NCI-H446 treated with DMSO at 0.1 percent for 48 hours (cell line): ENCODE measurements at places on chromosomes 13 and 19.

DNA sequence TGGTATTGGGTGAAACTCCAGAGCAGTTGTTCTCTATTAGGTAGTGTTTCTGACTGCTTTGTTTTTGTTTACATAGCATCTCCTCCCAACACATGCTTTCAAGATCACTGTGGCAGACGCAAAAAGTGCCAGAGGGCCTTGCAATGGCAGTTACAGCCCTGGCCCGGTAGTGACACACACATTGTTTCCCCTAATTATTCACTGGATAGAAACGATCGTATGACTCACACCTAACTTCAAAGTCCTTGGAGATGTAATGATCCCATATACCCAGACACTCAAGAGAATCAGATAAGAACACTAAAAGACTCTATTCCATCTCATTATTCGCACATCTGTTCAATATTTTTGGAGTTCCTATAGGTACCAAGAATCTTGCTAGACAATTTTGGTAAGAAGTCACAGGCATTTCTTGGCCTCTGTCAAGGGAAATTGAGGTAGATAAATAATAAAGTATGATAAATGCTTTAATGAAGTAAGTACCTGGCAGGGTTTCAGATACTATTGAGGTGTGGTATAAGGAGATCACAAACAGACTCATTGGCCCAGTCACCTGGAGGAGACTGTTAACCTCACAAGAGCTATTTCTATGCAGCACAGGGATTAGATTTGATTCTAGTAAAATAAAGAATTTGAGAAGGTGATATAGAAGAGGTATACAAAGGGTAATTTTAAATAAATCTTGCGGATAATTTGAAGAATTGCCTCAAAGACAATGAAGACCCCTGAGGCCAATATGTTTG is 485.3 kb downstream of the SLITRK6 start:
- no peak for DNase-seq

- no peak for DNase-seq
These were observed 49.4 kb downstream of the RUBCNL start for GRCh38 chr13:46337700-46338099.

- DNase-seq = no peak
These were observed 14.2 kb downstream of the OR7A17 start for GRCh38 chr19:14871619-14872230.

DNA sequence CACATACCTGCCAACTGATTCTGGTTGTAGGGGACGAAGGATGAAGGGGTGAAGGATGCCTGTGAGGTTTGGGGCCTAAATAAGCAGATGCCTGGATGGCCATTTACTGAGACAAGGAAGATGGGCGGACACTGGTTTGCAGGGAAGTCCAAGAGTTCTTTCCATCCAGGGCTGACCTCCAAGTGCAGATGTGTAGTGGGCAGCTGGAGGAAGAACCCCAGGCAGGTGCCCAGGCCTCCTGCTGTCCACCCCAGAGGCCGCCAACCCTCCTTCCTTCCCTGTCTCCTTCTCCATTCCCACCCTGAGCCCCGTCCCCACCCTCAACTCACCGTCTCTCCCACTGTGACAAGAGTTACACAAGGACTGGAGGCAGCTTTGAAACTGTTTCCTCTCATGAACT is 171.5 kb downstream of the KATNAL1 start:
- DNase-seq = no peak

DNA sequence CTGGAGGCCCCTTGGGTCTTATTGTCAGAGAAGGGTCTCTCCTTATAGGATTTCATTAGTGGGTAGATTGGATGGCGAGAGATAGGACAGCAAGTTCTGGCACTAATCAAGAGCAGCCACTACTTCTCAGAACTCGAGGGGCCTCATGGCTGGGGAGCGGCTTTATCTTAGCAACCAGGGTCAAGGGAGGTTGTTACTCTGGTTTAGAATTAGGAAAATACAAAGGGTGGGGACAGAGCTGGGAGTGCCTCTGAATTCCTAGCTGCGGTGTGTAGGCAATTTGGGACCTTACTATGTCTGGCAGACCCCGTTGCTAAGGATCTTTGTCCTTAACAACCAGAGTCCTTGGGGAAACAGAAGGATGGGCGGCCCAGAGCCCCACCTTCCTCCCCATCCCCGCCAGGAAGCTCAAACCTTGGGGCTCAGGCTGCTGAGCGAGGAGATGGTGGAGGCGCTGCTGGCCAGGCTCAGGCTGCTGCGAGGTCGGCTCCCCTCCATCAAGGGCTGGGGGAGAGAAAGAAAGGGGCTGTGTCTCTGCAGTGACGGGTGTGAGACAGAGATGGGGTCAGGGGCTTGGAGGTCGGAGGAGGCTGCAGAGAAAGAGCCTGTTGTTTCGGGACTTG is 1.2 kb downstream of the PLEKHA4 start:
- DNase-seq = no peak

- DNase-seq = no peak
These were observed 1.1 kb downstream of the LYPD4 start for GRCh38 chr19:41843371-41843770.

GRCh38 chr19:10774893-10775292 is 57.0 kb downstream of the DNM2 start:
- DNase-seq = no peak

DNA sequence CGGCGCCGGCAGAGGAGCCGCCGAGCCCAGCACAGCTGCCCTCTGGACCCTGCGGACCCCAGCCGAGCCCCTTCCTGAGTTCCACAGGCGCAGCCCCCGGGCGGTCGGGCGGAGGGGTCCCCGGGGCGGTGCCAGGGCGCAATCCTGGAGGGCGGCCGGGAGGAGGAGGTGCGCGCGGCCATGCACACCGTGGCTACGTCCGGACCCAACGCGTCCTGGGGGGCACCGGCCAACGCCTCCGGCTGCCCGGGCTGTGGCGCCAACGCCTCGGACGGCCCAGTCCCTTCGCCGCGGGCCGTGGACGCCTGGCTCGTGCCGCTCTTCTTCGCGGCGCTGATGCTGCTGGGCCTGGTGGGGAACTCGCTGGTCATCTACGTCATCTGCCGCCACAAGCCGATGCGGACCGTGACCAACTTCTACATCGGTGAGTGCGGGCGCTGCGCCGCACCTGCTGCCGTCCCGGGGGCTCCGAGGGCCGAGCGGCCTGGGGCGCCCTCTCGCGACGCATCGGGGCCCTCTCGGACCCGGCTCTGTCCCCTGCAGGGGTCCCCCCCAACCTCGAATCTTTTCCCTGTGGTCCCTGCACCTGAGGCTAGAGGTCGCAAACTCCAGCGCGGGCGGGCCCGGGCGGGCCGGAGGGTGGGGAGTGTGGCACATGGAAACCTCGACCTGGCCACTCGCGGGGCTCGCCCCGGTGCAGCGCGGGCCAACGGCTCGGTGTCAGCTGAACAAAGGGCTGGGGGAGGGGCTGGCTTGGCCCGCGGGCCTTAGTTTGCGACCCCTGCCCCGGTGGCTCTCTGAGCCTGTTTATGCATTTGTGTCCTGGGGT is at the start of gene KISS1R:
Gene KISS1R, plus strand, starts transcription at position 11 of the 829 bp plus-strand sequence. Its CDS starts 170 bp downstream, at position 181.
- DNase-seq = no peak

DNA sequence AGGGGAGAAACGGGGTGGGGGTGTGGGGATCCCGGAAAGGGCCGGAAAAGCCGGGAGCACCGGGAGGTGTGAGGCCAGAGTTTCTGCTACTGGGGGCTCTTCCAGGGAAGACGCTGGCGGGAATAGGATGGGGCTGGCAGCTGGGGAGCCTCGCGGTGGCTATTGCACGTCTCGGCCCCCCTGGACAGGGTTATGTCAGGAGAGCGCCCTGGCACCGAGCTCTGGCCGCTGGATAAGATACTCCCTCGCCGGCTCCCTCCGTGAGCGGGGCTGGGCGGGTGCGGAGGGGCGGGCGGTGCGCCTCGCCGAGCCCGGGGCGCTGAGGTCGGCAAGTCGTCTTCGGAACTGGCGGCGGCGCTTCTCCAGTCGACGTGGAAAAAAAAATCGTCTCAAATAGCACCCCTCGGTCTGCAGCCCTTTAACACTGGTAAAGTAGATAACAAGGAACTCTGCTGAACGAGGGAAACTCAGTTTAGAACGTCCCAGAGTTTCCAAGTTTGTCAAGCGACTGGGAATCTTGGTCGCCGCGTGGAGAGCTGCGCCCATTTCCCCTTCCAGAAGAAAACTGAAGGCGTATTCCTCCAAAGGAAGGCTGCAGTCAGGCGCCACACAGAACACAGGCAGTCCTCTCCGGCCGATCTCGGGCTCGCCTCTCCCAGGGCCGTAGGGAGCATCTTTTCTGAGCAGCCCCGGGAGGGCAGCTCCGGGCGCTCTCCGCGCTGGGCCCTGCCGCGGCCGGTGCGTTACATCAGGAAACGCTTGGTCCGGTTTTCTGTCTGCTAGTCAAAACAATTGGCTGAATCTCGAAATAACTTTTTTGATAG is 115.1 kb downstream of the KCNRG start:
- no peak for DNase-seq

GRCh38 chr13:112443191-112443994 is 67.2 kb downstream of the SPACA7 start:
- DNase-seq = no peak

GRCh38 chr19:3477951-3478350 is 2.4 kb downstream of the SMIM24 start:
- no peak for DNase-seq

DNA sequence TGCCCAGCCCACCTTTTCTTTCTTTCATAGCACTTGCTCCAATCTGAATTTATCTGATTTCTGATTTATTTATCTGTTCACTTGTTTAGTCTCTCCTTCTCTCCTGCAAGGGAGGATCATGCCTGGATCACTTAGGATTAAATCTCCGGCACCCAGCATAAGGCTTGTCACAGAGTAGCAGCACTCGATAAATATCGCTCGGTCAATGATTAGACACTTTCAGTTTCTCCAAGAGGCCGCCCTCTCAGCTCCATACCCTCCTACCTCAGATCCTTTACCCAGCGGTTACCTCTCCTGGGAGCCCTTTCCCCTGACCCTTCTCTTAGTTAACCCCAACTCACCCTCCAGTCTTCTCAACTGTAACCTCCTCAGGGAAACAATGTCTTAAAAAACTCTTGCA is 1.4 kb downstream of the CLIP3 start:
- DNase-seq = no peak

- DNase-seq = no peak
These were observed 19.5 kb upstream of the MAB21L1 start for GRCh38 chr13:35496006-35496405.

GRCh38 chr19:17470068-17470841 is at the start of gene SLC27A1:
TSS of gene SLC27A1 (plus strand) at chr19:17470524. CDS start at chr19:17470541, 17 bp downstream.
- peak; percentile 99 for DNase-seq

DNA sequence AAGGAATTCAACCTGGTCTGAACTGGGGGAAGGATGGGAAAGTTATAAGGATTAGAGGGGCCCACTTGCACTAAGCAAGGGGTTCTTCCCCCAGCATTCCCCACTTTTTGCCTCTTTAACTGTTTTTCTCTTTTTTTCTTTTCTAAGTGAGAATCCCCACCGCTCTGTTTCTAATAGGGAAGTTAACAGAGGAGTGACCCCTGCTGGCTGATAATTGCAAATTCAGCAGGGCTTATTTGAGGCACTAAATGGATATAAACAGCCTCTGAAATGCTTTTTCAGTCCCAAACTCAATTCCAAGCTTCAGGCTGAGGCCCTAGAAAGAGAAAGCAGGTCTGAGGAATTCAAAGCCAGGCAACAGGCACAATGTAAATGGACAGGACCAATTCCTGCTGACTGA is 38.2 kb upstream of the CEACAM21 start:
- DNase-seq = no peak

DNA sequence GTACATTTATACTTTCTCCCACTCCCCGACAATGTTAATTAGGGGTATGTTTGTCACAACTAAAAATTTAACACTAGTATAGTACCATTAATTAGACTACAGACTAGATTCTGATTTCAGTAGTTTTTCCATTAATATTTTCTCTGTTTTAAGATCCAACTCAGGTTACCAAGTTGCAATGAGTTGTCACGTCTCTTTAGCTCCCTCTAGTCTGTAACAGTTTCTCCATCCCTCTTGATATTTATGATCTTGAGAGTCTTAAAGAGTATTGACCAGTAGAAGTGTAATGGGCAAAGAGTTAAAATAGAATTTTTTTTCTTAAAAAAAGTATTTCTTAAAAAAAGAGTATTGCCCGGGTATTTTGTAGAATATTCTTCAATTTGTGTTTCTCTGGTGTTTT is 598.1 kb downstream of the TBC1D4 start:
- DNase-seq = no peak

- no peak for DNase-seq
These were observed 1790.8 kb upstream of the PCDH20 start for GRCh38 chr13:63206461-63206860.
